Right atrium auricular region (tissue), 2 donors: ENCODE measurements at places on chromosomes 1 and 21. TPM values are rescaled to one million over a fixed set of nuclear protein-coding genes. Genes with fewer than 3 reads are reported as not detected.

The ZYG11B gene
- 44.1 TPM for total RNA-seq

The CLK2 gene
- total RNA-seq = 16.4 TPM

The FAM131C gene
- total RNA-seq = 5.2 TPM

The NR5A2 gene
- total RNA-seq = 0.44 TPM

The PLCH2 gene
- 0.12 TPM for total RNA-seq

The NFIA gene
- 75.3 TPM for total RNA-seq

The SLC44A3 gene
- 2.7 TPM for total RNA-seq

The LAMC1 gene
- 159 TPM for total RNA-seq

The GRIK3 gene
- total RNA-seq = 0.30 TPM

The GPR37L1 gene
- not detected for total RNA-seq

The RIMS3 gene
- total RNA-seq = 5.5 TPM

The KRTAP13-2 gene
- not detected for total RNA-seq

DNA sequence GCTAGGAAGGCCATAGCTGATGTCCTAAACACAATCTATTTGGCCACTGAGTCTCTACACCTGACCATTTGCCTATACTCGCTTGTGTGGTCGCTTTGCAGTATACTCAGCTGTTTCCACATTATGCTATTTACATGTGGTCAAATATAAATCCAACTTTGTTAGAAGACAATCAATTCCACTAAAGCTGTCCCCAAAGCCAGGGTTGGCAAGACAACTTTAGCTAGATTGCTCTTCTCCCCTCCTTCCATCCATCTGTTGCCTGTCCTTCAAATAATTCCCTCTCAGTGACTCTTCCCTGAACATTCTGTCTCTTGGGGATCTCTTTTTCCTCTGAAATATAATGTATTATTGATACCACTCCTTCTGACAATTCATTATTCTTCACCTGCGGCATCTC, 30.1 kb downstream of the AVPR1B start:
- no peak for DNase-seq

DNA sequence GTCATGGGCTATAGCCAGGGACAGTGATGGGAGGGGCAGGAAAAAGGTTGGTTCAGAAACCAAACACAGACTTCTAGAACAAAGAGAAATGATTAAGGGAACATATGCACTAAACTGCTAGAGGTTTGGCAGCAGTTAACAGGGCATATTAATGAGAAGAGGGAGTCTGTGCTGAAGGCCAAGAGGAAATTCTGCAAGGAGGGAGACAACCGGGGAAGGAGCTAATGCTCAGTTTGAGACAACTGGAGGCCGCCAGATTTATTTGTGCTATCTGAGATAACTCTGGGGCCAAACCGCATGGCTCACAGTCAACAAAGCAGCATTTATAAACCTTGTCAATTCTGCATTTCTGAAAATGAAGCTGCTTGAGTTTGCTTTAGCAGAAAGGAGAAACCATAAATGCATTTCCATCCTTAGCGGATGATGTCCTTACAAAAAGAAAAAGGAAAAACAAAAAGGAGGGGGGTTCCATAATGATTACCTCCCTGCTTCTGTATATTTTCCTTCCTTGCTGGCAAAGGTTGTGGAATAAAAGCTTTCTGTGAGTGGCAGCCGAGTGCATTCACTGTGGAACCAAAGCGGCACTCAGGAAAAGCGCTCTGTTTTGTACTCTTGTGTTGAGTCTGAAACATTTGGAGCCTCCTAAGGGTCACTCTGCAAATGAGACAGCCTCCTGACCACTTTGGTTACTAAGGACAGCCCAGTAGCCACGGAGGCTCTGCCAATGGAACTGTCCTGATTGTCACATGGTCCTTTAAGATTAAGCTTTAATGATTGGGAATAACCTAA, 70.3 kb downstream of the SIM2 start:
- no peak for DNase-seq

DNA sequence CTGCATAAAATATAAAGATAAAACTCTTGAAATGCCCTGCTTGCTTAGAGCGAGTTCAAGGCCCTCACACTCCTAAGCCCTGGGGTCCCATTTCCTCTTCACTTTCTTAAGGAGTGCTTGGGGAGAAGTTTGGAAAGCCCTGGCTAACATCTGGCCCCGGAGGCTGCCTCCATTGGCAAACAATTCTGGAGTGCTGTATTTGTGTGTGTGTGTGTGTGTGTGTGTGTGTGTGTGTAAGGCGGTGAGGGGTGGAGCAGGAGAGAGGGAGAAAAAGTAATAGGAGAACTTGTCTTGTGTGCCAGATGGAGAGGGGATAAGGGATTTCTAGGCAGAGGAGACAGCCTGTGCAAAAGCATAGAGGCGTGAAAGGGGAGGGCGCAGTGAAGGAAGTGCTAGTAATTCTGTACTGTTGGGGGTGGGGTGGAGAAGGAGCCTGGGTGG, 578 bp upstream of the TRIM62 start:
- no peak for DNase-seq

GRCh38 chr1:54800041-54800898, 853 bp downstream of the TTC22 start:
- DNase-seq = no peak

DNA sequence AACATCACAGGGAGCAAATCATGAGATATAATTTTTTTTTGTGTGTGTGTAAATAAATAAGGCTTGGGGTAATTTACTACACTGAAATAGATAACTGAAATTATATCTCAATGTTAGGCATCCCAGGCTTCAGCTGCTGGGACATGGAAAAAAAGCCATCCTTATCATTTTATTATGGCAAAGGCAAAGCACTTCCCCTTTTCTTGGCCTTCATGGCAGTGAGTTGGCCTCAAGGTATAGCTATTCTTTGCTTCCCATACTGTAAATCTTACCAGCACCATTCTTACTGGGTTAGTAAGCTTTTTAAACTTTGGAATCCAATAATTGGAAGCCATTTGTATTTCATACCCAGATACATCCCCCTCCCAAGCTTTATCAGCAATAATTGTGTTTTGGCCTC, 29.0 kb downstream of the RBM11 start:
- no peak for DNase-seq

GRCh38 chr1:113178522-113178921, 105.5 kb downstream of the LRIG2 start:
- DNase-seq = no peak

DNA sequence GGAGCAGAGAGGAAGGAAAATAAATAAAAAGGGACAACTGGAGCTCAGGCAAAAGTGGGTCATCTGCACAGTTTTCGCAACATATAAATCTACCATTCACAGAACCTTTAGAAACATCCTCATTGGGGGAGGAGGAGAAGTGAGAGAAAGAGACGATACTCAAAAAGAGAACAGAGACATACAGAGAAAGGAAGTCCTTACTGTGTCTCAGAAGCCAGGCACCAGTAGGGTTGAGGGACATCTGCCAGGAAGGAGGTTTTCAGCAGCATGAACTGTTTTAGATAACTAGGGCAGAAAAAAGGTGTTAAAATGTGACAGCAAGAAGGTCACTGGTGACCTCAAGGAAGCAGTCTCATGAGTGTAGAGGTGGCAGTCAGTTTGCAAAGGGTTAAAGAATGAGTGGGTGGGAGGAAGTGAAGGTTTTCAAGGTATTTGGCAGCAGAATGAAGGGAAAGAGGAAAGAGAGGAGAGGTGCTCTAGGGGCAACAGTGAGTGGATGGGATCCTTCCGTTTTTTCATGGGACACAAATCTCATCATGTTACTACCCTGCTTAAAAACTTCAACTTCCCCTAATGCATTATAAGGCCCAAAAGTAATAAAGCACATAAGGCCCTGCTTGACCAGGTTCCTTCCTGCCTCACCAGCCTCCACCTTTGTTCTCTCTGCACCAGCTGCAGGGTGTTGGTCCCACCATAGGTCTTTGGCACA, 9.5 kb downstream of the JAK1 start:
- DNase-seq = no peak

DNA sequence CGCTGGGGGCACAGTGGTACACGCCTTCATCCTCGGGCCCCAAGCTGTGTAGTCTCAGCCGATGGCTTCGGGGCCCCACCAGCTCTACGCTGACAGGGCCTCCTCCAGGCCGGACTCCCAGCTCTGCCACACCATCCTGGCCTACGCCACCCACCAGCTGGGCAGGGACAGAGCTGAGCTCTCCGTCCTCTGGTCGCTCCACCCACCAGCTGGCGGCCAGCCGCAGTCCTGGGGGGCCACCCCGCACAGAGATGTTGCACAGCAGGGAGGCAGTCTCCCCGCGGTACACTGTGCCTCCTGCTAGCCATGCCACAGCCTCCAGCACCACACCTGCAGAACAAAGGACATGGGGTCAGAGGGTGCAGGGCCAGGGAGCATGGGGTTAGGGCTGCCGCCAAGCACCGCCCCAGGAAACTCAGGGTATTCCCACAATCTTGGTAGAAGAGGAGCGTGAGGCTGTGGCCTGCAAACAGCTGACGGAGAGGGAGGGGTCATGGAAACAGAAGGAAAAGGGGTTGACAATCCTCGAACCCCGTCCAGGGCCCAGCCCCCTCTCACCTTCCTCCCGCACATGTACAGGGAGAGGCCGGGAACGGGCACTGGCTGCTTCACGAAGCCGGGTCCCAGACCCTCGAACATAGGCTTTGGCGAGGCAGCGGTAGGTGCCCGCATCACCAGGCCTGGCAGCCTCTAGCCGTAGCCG, 5.9 kb downstream of the IGSF8 start:
- no peak for DNase-seq

DNA sequence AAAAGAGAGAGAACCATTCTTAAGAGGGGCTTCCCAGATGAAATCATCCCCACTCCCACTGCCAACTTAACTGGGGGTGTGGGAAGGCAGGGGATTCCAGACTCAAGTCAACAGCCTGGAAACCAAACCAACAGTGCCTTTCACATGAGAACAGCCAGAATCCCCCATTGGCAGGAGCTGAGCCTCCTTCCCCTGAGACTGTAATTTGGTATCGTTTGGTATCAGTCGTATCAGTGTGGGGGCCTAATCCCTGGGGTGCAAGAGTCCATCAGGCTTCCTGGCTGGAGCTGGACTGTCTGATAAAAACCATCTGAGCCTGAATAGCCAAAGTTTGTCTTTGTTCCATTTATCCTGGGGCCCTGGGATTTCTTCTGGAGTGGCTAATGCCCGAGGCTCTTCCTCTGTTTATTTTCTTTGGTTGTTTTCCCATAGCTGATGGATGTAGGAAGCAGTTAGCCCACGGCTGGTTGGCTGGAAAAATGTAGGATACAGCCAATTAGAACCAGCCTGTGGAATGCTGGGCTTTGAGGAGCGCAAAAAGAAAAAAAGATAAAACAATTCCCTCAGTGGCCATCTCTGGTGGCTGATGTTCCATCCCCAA, 84.6 kb downstream of the LAMC2 start:
- DNase-seq = no peak

DNA sequence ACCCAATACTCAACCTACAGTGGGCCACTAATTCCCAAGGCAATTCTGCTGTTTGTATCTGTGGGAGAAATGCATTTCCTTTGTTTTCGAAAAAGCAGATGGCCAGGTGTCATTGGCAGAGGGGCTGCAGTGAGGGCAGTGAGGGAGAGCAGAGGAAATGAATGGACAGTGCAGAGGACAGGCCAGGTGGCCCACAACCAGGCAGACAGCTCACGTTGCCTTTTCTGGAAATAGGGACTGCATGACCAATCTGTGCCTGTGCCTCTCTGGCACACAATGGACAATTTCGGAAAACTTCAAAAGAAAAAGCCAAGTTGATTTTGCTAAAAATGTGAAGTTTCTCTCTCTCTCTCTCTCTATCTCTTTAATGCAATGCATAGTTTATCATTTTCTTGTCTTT, 52.6 kb upstream of the ETS2 start:
- peak; percentile 57 for DNase-seq

DNA sequence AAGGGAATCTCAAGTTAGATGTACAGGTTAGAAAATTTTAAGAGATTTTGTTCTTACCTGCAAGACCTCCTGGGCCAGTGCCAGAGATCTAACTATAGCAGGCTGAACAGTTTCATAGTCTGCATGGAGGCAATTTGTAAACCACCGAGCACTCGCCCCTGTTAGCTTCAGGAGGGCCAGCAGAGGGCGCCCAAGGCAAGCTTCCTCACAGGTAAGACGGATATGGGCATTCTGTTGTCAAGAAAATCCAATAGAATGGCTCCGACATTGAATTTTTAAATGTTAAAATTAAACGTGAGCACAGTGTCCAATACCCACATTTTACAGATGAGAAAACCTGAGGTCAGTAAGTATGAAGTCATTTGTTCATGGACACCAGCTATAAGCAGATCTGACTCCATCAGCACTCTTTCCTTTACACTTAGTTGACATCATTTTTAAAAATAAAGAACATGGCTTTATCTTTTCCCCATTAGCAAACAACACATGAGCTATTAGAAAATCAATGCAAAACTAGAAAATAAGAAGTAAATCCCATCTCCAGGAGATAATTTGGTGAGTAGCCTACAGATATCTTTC, 2.2 kb downstream of the REG4 start:
- DNase-seq = peak; percentile 74

DNA sequence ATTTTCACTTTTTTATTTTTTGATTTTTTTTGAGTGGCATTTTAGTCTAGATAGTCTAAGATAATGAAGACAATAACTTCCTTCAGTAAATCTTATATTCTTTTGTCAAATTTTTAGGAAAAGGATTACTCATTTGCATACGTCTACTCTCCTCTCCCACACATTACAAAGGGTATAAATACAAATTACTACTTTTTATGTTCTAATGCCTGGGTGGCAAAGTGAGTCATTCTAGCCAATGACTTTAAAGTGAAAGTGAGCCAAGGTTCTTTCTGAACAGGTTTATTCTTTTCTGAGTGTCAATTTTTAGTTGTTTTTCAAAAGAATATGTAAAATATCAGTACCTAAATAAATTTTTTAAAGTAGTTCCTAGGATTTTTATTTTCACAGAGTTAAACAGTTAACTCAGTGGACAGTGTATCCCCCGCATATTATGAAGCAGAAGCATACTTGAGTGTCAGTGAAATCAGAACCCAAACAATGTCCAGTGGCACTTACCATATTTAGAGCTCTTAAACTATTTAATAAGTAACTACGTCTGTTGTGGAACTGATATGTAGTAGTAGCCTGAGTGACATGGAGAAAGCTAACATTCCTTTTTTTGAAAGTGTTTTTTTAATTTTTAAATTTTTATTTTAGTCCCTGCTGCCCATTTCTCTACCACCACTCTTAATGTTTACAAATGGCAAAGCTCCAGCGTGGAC, 141.7 kb downstream of the PHTF1 start:
- DNase-seq = no peak

GRCh38 chr1:117036018-117036461, 24.1 kb upstream of the TTF2 start:
- no peak for DNase-seq

GRCh38 chr1:10386761-10387676, 11.8 kb upstream of the PGD start:
- no peak for DNase-seq
